ENCODE measurements at places on chromosomes 3 and 15.

- DNase-seq: no peak
Measured at GRCh38 chr3:143344516-143345165, 225.1 kb downstream of the CHST2 start.

- DNase-seq: no peak
Measured at GRCh38 chr3:128232376-128233178, 79.3 kb downstream of the EEFSEC start.

DNA sequence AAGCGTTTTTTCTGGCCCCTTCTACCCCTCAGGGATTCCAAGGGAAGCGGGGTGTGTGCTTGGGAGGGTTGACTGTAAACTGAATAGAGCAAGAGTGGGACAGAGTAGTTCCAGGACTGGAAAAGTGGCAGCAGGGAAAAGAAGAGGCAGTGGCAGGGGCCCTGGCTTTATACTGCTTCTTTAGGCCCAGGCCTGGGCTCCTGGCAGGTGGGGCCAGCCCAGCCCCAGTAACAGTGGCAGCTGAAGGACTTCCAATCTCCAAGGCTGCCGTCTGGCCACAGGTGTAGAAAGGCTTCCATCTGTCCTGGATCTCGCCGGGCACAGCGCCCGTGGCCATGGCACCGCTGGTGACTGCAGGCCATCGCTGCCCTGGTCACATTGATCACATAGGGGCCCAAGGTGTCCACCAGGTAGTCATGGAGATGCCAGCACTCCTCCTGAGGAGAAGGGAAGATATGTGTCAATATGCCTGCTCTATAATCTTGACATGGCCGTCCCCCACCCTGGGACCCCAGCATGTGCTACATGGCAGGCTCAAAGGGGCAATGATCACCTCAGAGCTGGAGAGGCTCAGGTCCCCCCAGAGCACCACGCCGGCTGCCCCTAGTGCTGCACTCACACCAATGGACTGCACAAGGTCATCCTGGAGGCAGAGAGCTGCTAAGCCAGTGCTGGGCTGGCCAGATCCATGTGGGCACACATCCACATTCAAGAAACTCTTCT is 1.0 kb upstream of the IFRD2 start:
- no peak for DNase-seq

- DNase-seq: no peak
Measured at GRCh38 chr15:44715797-44716334, 4.5 kb downstream of the B2M start.

- DNase-seq: no peak
Measured at GRCh38 chr3:181230258-181230657, 240.7 kb upstream of the DNAJC19 start.

DNA sequence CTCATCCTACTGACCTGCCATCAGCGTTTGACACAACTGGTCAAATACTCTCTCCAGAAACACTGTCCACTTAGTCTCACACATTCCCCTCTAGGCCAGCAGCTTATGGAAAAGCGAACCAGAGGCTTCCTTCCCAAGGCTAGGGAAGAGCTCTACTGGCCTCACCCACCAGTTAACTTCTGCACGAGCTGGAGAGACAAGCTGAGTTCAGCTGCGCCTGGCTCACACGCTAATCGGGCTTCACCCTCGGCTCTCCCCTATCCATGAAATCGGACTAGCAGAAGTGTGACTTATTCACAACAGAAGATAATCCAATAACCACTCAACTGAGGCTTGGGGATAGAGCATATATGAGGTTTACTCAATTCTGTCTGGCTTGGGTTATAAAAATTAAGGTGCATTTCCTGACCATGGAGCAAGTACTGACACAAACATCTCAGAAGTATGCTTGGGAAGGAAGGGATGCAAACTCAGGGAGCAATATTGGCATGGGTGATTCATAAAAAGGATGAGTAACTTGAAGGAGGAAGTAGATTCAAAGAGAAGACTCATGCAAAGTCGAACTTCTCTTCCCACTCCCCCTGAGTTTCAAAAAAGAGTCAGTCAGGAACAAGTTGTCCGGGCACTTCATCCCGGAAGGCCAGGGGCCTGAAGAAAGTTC is 73.1 kb downstream of the XXYLT1 start:
- no peak for DNase-seq

GRCh38 chr3:129316248-129317013 is 37.8 kb downstream of the HMCES start:
- DNase-seq: peak; percentile 80

GRCh38 chr3:78129707-78130106 is 1089.8 kb downstream of the ROBO2 start:
- no peak for DNase-seq

GRCh38 chr3:12658593-12659058 is 5.3 kb downstream of the RAF1 start:
- no peak for DNase-seq

DNA sequence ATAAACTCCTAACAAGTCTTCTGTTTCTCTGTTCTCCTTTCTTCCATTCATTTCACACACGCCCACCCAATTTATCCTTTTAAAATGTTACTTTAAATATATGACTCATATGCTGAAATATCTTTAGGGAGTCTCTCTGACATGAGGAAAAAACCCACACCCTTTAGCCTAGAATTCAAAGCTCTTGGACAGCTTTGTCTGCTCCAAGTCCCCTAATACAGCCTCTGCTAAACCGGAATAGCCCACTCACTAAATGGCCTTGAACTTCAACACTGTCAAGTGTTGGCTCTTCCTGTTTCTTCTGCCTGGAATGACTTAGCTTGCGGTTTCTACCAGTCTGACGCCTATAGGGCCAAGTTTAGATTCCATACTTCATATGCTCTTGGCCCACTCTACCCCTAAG is 3.3 kb upstream of the CD96 start:
- DNase-seq: no peak

DNA sequence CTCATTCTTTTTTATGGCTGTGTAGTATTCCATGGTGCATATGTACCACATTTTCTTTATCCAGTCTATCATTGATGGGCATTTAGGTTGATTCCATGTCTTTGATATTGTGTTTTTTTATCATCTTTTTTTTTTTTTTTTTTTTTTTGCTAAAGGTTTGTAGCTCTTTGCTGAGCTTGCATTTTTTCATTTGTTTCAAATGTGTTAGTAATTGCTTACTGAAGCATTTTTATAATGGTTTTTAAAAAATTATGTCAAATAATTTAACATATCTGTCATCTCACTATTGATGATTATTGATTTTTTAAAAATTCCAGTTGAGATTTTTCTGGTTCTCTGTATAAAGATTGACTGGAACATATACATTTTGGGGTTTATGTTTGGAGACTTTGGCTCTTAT is 934.6 kb downstream of the TUSC7 start:
- DNase-seq: no peak

DNA sequence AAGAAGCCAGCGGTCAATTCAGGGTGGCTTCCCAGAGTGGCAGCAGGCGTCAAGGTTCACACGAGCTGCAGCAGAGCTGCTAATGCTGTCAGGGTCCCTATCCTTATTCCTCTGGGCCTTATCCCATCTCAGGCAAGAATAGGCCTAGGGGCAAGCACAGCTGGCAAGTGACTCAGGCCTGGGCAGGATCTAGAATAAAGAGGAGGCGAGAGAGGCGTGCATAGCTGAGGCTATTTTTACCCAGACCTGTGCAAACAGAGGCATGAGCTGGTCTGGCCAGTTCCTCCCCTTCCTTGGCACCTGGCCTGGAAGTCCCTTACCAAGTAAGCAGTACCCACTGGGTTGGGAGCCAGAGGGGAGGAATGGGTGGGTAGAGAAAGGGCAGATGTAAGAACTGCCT is 12.2 kb upstream of the VIPR1 start:
- no peak for DNase-seq

- DNase-seq: no peak
Measured at GRCh38 chr3:129829640-129830039, 63.9 kb downstream of the TMCC1 start.

GRCh38 chr3:35409991-35410390 is 229.3 kb upstream of the ARPP21 start:
- no peak for DNase-seq

DNA sequence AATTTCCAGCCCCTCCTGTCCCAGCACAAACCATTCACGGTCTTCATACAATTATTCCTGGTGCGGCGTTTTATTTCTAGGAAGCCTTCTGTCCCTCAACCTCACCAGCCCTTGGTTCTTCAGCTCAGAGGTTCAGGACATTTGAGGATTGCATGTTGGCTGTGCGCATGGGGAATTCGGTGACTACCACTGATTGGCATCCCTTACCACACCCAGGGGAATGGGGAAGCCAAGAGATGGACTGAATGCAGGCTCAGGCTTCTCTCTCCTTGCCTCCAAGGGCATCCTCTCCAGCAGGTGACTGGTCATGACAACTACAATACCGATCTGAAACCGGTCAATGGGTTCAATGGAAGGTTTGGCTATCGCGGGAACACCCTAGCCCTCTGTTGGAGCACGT is 153.8 kb downstream of the MTHFS start:
- no peak for DNase-seq

- DNase-seq: no peak
Measured at GRCh38 chr3:96430079-96430478, 384.3 kb upstream of the EPHA6 start.

DNA sequence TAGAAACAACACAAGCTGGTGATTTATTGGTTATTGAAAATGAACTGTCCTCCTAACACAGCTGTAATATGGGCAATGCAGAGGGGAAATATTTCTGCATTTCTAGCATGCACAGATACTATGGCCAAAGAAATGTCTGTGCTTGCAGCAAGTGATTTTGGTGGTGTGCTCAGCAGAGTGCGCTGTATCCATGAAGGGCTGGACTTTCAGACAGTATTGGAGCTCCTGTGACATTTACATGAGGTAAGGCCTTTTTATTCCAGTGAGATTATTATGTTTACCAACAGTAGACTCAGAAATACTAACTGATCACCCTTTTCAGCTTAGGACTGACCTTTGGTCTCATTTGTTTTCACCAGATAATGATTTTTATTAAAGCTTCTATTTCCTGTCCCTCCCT is 1302.6 kb upstream of the EPHA6 start:
- no peak for DNase-seq

- DNase-seq: no peak
Measured at GRCh38 chr3:3110299-3110630, at the start of gene IL5RA. IL5RA (minus strand) TSS chr3:3110374; CDS start chr3:3104984, 5,390 bp downstream.
